EH (cell line): ENCODE measurements at places on chromosomes 3 and 15.

DNA sequence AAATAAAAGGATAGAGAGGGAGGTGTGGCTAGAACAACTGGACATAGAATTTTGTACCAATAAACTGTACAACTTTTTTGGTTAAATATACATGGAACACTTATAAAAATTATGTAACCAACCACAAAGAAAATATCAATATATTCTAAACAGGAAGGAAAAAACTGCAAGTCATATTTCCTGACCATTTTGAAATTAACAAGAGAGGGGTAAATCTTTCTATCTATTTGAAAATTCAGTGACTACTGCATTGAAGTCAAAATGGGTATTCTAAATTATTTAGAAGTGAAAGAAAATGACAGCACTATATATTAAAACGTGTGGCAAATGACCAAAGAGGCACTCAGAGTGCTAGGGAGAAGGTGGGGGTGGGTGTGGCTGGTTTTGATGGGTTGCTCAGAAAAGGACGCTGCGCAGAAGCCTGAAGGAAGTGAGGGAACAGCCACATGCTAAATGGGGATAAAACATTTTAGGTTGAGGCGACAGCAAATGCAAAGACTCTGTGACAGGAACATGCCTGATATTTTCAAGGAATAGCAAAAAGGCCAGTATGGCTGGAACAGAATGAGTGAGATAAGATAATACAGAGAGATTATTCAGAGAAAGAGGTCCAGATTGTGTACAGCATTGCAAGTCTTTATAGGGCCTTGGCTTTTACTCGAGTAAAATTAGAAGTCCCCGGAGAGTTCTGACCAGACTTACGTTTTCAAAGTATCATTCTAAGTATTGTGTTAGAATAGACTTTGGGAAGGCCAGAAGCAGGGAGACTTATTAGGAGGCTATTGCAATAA is 41.1 kb downstream of the ERICH6 start:
- DNase-seq = no peak

- no peak for DNase-seq
Measured at GRCh38 chr3:30964612-30965011, 70.2 kb upstream of the GADL1 start.

GRCh38 chr3:149332771-149333170 is 665 bp downstream of the TM4SF18 start:
- peak; percentile 43 for DNase-seq

DNA sequence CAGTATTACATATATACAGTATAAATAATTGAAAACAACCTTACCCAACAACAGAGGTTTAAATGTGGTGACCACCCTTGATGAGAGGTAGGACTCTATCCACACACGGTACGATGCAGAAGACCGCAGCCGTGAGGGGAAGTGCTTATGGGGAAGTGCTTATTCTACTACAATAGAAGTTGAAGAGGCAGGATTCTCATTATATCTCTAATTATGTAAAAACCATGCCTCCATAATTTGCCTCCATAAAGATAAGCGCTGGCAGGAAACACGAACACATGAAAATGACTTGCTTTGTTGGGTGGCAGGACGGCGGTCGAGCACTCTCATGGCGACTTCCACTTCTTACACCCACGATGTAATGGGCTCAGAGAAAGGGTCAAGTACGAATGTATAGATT is 7.2 kb upstream of the MUC13 start:
- no peak for DNase-seq

DNA sequence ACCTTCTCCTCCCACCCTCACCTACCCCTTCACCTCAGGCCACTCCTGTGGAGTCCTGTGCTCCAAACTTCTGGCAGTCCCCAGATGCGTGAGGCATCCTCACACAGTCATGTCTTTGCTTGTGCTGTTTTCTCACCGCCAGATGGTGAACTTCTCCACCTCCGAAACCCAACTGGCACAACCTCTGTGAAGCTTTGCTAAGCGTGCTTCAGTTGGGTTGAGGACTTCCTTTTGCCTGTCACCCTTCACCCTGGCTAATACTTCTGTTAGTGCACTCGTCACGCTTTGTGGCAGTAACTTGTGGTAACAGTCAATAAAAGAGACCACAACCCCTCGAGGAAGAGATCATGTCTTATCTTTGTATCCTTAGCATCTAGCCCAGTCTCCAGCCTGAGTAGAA is 42.0 kb upstream of the SKOR1 start:
- DNase-seq = no peak

DNA sequence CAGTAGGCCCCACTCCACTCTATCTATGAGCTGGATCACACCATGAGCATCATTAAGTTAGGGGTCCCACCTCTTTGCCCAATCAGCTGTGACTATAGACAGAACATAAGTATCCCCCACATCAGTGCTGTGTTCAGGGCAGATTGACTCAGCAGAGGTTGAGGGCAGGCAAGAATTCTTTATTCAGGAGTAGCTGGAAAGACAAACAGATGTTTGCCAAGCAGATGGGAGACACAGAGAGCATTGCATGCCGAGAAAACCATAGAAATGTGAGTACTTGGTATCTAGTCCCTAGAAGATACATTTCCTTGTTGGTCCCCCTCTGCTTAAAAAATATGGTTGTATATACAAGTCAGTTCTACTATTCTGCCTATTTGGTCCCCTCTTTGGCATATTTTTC is 440.8 kb downstream of the RAP2B start:
- DNase-seq = peak; percentile 14

GRCh38 chr3:151425627-151426340 is 35.1 kb downstream of the IGSF10 start:
- peak; percentile 37 for DNase-seq

DNA sequence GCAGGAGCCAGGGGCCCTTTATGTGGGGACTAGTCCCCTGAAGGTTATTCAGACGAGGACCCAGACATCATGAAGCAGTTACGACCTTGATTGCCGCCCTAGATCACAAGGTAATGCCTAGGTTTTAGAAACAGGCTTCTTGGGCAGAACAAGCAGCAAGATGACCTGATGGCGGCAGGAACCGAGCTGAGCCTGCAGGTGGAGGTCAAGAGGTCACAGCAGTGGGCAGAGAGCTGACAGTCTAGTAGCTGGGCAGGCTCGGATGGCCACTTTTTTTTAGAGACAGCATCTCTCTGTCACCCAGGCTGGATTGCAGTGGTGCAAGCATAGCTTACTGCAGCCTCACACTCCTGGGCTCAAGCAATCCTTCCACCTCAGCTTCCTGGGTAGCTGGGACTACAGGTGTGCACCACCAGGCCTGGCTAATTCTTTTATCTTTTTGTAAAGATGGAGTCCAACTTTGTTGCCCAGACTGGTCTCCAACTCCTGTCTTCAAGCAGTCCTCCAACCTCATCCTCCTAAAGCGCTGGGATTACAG is 83.5 kb upstream of the ABHD17C start:
- DNase-seq = no peak

DNA sequence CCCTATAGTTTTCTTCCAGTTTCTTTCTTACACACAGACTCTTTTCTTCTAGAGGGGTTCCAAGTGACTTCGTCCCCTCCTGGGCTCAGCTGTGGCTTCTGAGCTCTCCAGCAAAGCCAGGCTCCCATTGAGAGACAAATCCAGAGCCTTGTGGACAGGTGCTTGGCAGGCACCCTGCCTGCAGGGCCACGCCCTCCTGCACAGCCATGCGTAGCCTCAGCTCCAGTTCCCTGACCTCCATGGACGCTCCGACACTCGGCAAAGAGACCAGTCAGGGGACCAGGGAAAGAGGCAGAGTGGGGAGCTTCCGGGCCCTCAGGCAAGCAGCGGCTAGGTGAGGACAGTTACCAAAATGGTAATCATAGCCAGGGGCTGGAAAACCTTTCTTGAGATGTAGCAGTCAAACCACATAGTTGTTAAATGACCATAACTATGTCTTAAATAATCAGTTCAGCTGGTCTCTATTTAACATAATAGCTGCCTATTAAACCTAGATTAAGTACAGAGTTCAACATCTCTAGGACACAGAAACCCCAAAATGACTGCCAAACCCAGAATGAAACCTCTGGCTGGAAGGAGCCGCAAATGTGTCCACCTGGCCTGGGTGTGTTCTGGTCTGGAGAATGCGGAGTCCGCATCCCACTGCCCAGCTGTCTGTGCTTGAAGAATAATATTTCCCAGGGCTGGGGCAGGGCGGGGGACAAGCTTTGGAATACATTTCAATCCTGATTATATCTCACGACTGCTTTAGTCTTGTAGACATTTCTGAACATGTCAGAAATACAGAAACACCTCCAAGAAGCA is 69.3 kb upstream of the RGMA start:
- DNase-seq = no peak
